Jurkat, Clone E6-1 (cell line): ENCODE measurements at places on chromosomes 4 and X.

DNA sequence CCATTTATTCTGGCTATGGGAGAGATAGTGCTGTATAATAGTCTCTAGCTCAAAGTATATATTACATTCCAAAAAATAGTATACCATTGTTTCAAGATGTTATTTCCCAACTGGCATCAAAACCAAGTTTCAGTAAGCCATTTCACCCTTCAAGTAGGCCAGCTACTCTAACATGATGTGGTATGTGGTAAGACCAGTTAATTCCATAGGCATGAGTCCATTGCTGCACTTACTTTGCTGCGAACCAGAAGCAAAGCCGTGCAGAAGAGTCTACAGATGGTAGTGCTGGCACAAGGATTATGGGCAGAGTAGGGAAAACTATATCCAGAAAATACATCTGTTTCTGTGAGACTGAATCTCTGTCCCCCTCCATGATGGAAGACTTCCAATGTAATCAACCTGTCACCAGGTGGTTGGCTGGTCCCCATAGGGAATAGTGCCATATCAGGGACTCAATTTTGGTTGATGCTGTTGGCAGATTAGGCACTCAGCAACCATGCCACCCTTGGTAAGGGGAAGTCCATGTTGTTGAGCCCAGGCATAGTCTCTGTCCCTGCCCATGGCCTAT is 49.8 kb upstream of the HSD17B10 start:
- DNase-seq: no peak

DNA sequence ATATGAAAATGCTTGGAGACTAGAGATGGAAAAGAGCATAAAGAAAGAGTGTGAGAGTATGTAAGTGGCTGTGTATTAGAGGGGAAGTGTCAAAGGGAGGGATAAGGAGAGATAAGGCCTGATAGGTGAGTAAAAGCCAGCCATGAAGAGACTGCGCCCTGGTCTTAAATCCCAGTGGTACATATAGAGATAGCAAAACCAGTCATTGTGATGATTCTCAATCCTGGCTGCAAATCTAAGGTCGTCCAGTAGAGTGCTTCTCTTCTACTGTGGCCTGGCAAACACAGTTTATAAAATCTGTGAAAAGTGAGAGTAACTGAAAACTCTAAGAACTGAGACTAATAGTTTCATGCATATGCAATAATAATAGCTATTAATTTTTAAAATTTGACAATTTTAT is 86.9 kb downstream of the MAB21L2 start:
- peak; percentile 2 for DNase-seq

DNA sequence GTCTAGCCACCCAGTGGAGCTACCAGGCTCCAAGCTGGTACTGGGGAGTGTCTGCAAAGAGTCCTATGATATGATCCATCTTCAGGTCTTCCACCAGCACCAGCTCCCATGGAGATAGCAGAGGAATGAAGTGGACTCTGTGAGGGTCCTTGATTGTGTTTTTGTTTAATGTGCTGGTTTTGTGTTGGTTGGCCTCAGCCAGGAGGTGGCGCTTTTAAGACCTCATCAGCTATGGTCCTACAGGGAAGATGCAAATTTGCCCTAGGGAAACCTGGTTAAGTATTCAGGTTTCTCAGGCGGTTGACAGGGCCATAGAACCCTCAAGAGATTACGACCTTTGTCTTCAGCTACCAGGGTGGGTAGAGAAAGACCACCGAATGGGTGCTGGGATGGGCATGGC is 1141.1 kb downstream of the STIM2 start:
- peak; percentile 17 for DNase-seq

DNA sequence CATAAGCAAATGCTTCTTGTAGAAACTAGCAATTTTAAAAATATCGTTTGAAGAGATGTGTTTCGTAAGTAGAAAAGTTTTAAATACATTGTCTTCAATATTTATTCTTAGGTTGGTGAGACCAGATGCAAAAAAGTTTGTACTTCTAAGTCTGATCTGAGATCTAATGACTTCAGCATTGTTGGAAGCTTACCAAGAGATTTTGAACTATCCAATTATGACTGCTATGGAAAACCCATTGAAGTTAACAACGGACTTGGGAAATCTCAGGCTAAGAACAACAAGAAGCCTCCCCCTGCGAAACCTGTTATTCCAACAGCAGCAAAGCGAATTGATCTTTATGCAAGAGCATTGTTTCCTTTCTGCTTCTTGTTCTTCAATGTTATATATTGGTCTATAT is 50.2 kb upstream of the GRIA2 start:
- DNase-seq: no peak

DNA sequence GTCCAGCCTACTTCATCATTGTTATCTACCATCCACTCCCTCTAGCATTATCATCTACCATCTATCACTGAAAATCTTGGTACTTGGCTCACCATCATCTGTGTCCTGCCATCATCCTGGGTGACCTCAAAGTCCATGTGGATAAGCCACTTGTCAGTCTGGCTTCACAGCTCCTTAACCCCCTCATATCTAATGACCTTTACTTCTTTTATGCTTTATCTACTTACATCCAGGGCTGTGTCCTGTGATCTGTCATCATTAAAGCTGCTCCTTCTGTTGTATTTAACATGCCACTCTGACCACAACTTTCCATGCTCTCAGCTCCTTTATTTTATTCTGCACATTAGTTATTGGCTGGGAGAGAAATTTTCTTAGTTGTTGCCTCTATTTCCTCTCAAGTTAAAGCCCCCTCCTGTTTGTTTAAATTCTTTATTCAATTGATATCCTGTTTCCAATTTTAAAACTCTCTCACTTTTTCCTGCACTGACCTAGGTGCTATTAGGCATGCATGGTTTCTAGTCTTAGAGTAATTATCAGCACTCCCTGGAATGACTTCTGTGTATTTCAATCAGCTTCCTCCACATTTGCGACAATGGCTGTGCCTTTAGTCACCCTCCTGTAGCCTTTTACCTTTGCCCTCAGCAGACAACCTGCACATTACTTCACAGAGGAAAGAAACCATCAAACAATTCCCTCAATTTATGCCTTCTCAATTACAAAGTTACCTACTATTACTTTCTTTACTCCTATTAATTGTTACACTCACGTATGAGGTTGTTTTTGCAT is 8.1 kb upstream of the FABP2 start:
- no peak for DNase-seq

DNA sequence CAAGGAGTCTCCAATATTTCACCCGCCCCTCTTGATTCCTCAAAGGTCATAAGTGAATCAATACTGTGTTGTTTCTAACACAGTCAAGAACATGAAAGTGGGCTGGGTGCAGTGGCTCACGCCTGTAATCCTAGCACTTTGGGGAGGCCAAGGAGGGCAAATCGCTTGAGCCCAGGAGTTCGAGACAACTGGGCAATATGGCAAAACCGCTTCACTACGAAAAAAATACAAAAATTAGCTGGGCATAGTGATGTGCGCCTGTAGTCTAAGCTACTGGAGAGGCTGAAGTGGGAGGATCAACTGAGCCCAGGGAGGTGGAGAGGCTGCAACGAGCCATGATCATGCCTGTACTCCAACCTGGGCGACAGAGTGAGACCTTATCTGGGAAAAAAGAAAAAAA is 3.4 kb downstream of the ACSL1 start:
- no peak for DNase-seq

DNA sequence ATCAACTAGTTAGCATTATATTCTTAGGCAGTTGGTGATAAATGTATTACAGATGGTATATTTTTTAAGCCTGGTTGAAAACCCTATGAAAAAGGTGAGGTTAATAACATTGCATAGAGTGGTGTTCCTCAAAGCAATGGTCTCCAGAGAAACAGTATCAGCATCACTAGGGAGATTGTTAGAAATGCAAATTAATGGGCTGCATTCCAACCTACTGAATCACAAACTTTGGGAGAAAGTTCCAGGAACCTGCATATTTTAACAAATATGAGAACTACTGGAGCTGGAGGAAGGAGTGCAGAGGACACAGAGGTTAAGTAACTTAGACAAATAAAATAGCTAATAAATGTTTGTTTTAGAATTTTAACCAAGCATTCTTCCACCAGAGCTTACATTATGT is 166.9 kb upstream of the PCDH10 start:
- no peak for DNase-seq

DNA sequence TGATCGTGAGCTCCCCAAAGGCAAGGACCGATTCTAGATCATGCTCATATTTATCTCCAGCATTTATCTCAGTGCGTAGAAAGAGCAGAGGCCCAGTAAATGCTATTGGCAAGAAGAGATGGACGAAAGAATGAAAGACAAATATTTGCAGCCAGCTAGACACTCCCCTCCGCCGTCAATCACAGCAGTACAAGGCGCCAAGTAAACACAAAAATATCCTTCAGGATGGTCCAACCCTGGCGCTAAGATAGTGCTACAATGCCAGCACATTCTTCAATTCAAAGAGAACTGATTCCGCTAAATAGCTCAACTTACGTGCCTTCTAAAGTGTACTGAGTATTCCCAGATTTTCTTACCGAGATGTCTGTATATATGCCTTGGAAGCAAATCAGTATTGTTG is 114.5 kb downstream of the DDX53 start:
- no peak for DNase-seq

GRCh38 chr4:158159718-158160094 is 13.1 kb downstream of the GASK1B start:
- no peak for DNase-seq

DNA sequence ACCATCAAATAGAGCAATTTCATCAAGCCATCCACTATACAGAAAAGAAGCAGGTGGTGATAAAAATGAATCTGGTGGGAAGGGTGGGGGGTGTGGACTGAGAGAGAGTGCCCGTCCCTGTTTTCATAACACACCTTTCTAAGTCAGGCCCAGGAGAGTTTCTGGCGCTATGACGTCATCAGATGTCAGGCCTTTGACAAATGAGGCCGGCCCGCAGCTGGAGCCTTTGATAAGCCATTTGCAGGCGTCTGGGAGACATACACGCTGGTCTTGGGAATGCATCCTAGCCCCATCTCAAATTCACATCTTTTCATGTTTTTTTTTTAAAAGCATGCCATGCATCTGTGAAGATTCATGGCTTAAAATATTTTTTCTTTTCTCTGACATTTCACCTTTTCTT is 404.5 kb downstream of the BCOR start:
- DNase-seq: no peak

- no peak for DNase-seq
Observed at GRCh38 chr4:130288576-130288975, 1192.6 kb downstream of the C4orf33 start.

DNA sequence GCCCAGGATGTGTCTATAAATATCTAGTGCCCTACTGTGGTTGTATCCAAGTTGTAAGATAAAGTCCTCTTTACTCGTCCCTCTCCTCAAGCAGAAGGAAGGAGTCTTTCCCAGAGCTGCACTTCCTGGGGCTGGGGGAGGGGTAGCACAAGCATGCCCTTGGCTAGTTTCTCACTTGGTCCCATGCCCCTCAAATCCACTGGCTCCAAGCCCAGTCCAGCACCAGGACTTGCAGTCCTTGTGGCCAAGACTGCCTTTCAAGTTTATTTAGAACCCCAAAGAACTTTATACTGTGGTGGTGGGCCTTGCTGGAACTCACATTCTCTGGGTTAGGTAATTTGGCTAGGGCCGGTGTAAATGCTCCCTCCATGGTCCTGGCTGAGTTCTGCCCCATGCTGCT is 43.2 kb upstream of the SLC10A4 start:
- no peak for DNase-seq

DNA sequence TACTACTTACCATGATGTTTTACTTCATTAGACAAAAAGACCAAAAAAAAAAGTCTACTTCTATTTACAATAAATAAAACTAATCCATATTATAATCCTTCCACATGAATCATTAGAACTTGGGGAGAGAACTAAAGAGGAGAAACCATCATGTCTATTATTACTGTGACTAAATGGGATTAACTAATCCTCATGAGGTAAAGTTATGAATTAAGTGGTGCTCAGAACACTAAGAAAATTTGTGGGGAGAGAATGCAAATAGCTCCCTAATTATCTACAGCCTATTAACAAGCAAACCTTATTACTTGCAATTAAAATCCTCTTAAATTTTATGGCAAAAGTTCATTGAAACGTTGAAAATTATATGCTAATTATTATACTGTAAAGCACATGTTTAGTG is 68.8 kb downstream of the MAB21L2 start:
- DNase-seq: no peak

DNA sequence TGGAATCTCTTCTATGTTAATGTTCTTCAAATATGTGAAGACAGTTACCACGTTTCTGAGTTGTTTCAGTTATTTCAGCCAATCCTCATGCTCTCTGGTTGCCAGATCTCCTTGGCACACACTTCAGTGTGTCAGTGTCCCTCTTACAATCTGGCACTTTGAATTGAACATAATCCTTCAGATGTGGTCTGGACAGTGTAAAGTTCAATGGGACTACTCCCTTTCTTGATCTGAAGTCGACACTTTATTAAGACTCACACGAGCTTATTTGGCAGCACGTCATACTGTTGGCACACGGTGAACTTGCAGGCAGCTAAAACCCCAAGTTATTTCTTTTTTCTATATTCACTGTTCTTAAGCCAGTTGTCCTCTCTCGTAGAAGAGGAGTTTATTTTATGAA is 28.2 kb downstream of the ARSJ start:
- no peak for DNase-seq
